Colonic mucosa (tissue), 4 donors: ENCODE measurements at places on chromosomes 1 and 21. TPM values are rescaled to one million over a fixed set of nuclear protein-coding genes. Genes with fewer than 3 reads are reported as not detected.

GRCh38 chr1:183327434-183328290 is 90.5 kb downstream of the NMNAT2 start:
- no peak overlapping the region for H3K4me3 ChIP-seq
- no peaks in the 10 kb centered on the region for H3K27me3 ChIP-seq
- H3K4me1 ChIP-seq: no peaks in the 10 kb centered on the region
- H3K27ac ChIP-seq: no peak overlapping the region
- H3K36me3 ChIP-seq: no peaks in the 10 kb centered on the region
- no peak for DNase-seq

- no peaks in the 10 kb centered on the region for H3K27me3 ChIP-seq
- H3K36me3 ChIP-seq: no peaks in the 10 kb centered on the region
- peak; percentile 20 for DNase-seq
- H3K4me3 ChIP-seq: no peak overlapping the region
- H3K27ac ChIP-seq: no peak overlapping the region
- no peaks in the 10 kb centered on the region for H3K4me1 ChIP-seq
These were observed 63.0 kb upstream of the RGS1 start for GRCh38 chr1:192512426-192513162.

- H3K27ac ChIP-seq: no peak overlapping the region
- H3K4me1 ChIP-seq: no peaks in the 10 kb centered on the region
- DNase-seq: no peak
- H3K36me3 ChIP-seq: no peaks in the 10 kb centered on the region
- no peak overlapping the region for H3K4me3 ChIP-seq
These were observed 1.1 kb upstream of the PCP4 start for GRCh38 chr21:39866093-39866492.

Gene ITGB2
- total RNA-seq: 27.1 TPM

Gene SLC2A5
- 4.9 TPM for total RNA-seq

DNA sequence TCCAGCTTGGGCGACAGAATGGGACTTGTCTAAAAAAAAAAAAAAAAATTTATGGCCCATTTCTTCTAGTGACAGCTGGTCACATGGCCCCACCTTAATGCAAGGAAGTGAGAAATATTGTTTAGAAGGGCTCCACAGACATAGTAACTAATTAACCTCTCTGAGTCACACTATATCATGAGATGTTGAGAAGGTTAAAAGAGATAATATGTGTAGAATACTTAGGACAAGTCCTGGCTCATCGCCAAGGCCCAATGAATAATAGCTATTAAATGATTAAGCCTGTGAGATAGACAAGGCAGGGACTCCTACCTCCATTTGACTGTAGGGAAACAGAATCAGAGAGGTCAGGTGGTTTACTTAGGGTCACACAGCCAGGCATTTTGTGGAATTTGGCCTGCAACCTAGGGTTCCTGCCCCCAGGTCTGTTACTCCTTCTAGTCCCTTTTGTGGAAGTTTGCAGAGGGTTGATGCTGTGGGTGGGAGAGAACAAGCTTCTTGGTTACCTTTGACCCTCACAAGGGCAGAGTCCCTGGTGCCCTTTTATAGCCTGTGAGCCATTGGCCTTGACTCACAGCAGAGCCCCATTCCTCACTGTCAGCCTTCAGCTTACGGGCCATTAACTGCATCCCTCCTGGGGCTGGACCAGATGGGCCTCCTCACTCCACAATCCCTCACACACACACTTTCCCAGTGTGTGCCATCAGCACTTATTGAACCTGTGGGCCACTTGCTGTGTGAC is 48.5 kb downstream of the OPRD1 start:
- H3K27me3 ChIP-seq: no peaks in the 10 kb centered on the region
- H3K27ac ChIP-seq: no peak overlapping the region
- H3K36me3 ChIP-seq: no peaks in the 10 kb centered on the region
- no peak overlapping the region for H3K4me3 ChIP-seq
- peak; percentile 30 for DNase-seq

DNA sequence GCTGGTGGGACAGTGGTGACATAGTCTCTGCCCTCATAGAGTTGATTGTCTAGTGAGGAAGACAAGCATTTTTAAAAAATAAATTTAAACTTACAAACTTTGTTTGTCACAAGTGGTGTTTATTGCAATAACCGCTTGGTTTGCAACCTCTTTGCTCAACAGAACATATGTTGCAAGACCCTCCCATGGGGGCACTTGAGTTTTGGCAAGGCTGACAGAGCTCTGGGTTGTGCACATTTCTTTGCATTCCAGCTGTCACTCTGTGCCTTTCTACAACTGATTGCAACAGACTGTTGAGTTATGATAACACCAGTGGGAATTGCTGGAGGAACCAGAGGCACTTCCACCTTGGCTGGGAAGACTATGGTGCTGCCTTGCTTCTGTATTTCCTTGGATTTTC is 58.4 kb downstream of the LAMC2 start:
- H3K27ac ChIP-seq: no peak overlapping the region
- peak; percentile 72 for DNase-seq
- no peak overlapping the region for H3K4me3 ChIP-seq
- H3K4me1 ChIP-seq: no peaks in the 10 kb centered on the region

Gene NOTCH2
- 69.6 TPM for total RNA-seq

Gene ENAH
- 43.5 TPM for total RNA-seq

Gene ZNF695
- total RNA-seq: 5.3 TPM

DNA sequence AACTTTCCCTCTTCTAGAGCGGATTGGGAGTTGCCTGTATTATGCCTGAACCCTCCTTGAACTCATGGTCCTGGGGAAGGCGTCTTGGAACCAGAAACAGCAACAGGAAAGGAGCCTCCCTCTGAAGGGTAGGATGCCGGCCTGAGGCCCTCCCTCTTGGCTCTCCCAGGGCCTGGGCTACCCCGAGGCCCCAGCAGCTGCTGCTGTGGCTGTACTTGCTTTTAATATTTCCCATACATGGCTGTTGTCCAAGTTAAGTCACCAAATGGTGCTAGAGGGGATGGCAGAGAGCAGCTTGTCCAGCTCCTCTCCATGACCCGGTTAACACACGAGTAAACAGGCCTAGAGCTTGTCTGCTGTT is 10.5 kb downstream of the CHRNB2 start:
- H3K27me3 ChIP-seq: no peaks in the 10 kb centered on the region
- no peak overlapping the region for H3K27ac ChIP-seq
- H3K4me1 ChIP-seq: no peaks in the 10 kb centered on the region
- H3K4me3 ChIP-seq: no peak overlapping the region

DNA sequence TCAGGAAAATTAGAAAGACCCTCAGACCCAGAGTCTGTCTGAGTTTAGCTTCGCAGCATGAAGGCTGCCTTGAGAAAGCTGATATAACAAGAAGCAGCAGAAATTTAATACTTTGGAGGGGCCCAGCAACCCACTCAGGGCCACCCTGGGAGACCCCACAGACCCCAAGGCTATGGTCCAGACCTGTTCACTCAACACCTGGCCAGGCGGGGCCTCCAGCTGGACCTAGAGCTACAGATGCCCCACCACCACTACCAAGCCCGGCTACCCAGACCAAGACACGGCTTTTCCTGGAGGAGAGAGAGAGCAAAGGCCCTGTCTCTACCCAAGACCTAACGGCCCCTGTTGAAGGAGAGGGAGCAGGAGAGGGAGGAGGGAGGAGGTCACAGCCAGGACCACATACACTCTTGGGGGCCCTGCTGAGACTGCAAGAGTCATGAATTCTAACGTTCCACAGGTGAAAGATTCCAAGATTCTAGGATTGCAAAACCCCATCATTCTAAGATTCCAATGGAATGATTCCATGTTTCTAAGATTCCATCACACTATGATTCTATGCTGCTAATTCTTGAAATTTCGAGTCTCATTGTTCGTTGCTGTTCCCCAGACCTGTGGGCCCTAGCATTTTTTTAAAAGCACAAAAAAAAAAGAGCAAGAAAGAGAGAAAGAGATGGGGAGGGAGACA is 53.2 kb downstream of the LACTBL1 start:
- H3K27me3 ChIP-seq: no peaks in the 10 kb centered on the region
- no peaks in the 10 kb centered on the region for H3K36me3 ChIP-seq
- H3K4me3 ChIP-seq: no peak overlapping the region
- DNase-seq: no peak
- H3K4me1 ChIP-seq: no peaks in the 10 kb centered on the region

Gene CD160
- total RNA-seq: 0.25 TPM

DNA sequence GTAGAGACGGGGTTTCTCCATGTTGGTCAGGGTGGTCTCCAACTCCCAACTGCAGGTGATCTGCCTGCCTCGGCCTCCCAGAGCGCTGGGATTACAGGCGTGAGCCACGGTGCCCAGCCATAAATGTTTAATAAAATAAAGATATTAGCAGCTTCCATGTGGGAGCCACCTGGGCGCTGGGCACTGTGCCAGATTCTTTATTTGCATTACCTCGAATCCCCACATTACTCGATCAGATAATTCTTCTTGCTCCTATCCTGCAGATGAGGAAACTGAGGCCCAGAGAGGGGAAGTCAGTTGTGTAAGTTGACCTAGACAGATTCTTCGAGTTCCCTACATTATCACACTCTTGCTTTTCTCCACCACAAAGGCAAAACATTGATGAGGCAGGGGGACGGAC is 24.9 kb upstream of the TENT5B start:
- no peak overlapping the region for H3K27ac ChIP-seq
- no peaks in the 10 kb centered on the region for H3K27me3 ChIP-seq
- H3K4me1 ChIP-seq: no peaks in the 10 kb centered on the region
- DNase-seq: no peak
- H3K36me3 ChIP-seq: no peaks in the 10 kb centered on the region
- H3K4me3 ChIP-seq: no peak overlapping the region

Gene CACHD1
- 1.5 TPM for total RNA-seq

Gene GJB3
- 20.7 TPM for total RNA-seq

- H3K27ac ChIP-seq: no peak overlapping the region
- DNase-seq: no peak
- H3K36me3 ChIP-seq: no peaks in the 10 kb centered on the region
- H3K4me1 ChIP-seq: no peaks in the 10 kb centered on the region
- no peaks in the 10 kb centered on the region for H3K27me3 ChIP-seq
- H3K4me3 ChIP-seq: no peak overlapping the region
These were observed 51.1 kb downstream of the KCNJ6 start for GRCh38 chr21:37865156-37865555.

DNA sequence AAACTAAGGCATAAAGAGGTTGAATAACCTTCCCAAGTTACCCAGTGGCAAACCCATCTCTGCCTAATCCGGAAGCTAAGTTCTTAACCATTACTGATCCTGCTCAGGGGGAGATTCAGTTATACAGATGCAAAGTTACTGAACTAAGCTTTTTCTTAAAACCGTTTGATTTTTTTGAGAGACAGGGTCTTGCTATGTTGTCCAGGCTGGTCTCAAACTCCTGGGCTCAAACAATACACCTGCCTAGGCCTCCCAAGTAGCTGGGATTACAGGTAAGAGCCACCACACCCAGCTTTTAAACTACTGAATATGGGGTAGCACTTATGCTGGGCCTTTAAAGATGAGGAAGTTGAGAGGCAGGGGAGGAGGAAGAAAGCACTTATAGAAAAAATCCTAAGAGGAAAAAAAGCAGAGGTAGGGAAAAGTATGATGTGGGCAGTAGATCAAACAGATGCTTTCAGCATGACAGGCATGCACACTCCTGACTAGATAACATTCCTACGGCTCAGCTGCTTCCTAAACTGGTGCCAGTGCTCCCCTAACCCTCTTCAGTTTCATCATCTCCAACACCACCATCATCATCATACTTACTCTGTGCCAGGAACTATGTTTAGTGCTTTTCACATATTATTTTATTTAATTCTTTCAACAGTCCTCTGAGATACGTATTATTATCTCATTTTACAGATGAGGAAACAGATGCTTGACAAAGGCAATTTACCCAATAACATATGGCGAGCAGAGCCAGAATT is 5.8 kb downstream of the PAFAH2 start:
- no peaks in the 10 kb centered on the region for H3K27me3 ChIP-seq
- H3K36me3 ChIP-seq: no peaks in the 10 kb centered on the region
- no peak overlapping the region for H3K4me3 ChIP-seq
- no peak for DNase-seq
- peaks cover 7% of the 10 kb centered on the region for H3K4me1 ChIP-seq
- no peak overlapping the region for H3K27ac ChIP-seq

Gene MCOLN2
- total RNA-seq: 15.4 TPM

GRCh38 chr1:119790451-119791198 is 20.6 kb downstream of the REG4 start:
- peak; percentile 68 for DNase-seq
- H3K36me3 ChIP-seq: no peaks in the 10 kb centered on the region
- H3K4me1 ChIP-seq: peaks cover 16% of the 10 kb centered on the region

GRCh38 chr1:63690966-63691700 is 82.7 kb upstream of the ROR1 start:
- H3K36me3 ChIP-seq: no peaks in the 10 kb centered on the region
- no peak overlapping the region for H3K27ac ChIP-seq
- no peak for DNase-seq
- H3K4me3 ChIP-seq: no peak overlapping the region

Gene GSTM1
- total RNA-seq: not detected
